Hematopoietic multipotent progenitor cell treated with erythropoietin and hydrocortisone succinate and interleukin-3 and kit ligand, for 8 days (in vitro differentiated cells): ENCODE measurements at places on chromosomes 7 and 10.

DNA sequence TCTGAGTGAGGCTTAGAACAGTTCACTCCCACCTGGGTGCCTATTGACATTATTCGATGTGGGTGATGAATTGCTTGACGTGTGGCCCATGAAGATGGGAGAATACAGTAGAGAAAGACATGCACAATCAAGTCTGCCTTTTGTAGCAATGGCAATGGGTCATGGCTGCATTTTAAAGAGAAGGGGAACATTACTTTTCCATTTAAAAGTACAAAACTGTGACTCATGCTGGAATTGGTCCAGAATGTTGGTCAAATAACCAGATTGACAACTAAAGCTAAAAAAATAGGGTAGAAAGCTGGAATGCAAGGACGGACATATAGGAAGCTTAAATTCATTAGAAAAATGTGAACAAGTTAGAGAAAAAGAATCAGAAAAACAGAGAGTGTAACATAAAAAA, 104.1 kb upstream of the SLC25A13 start:
- DNase-seq: no peak

DNA sequence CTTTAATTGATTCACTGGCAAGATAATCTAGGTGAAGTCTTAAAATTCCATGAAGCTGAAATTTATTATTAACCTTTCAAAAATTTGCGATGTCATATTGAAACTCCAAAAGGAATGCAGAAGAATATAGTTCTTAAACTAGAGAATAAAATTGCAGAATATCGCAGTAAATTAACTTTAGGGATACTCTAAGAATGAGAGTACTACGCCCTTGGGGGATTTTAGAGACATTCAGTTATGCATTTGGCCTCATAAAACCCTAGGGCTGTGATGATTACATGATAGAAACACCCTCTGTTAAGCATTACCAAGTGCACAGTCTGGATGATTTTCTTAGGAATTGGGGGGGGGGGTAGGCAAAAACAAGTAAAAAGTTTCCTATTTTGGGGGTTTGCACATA, 3.7 kb downstream of the WNT2 start:
- DNase-seq: no peak

GRCh38 chr10:45470098-45471012, 96.3 kb downstream of the ALOX5 start:
- DNase-seq: peak; percentile 98

- peak; percentile 93 for DNase-seq
Measured at GRCh38 chr10:102449321-102450123, 1.8 kb downstream of the C10orf95 start.

DNA sequence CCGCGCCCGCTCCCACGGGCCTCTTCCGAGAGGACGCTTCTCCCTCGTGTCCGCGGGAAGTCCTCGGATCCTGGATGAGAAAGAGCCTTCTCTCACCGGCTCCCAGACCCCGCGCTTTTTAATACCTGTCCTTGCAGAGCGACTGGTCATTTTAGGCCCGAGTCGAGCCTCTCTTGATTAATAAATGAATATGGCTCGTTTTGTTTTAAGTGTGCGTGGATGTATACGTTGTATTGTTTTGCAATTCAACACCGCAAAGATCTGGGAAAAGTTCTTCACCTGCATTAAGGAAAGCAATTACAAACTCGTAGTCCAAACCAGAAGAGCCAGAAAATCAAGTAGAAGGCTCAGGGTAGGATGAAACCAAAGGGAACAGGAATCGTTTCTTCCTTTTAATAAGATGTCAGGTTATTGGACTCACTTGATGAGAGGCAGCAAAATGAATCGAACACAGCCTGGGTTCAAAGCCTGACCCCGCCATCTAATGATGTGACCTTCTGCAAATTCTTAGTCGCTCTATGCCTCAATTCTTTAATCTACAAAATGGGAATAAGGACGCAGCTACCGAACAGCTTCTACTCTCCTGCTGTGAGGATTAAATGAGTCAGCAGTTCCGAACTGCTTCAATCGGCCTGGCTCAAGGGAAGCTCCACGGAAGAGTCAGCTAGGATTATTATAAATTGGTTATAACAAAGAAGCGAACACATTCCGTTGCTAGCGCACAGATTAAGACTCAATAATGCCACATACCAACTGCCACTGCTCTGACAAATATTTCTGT, 277.8 kb upstream of the NEBL start:
- no peak for DNase-seq

- peak; percentile 3 for DNase-seq
Measured at GRCh38 chr10:132860532-132860931, 74.6 kb upstream of the NKX6-2 start.

- no peak for DNase-seq
Measured at GRCh38 chr10:77864151-77864851, 62.3 kb downstream of the DLG5 start.

DNA sequence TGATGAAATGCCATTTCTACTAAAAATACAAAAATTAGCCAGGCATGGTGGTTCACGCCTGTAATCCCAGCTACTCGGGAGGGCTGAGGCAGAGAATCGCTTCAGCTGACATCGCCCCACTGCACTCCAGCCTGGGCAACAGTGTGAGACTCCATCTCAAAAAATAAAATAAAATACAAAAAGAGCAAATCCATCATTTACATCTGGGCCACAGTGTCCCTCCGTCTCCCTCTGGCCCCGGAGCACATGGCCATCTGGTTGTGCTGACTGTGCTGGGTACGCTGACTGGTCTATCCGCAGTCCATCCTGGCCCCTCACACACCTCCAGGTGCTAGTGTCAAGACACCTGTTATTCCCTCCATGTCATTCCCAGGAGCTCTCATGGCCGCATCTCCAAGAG, 42.1 kb downstream of the KCNH2 start:
- no peak for DNase-seq

- DNase-seq: no peak
Measured at GRCh38 chr10:111107023-111107422, 30.2 kb downstream of the ADRA2A start.

- no peak for DNase-seq
Measured at GRCh38 chr7:24214670-24215069, 69.3 kb upstream of the NPY start.

- DNase-seq: no peak
Measured at GRCh38 chr10:88238615-88238914, 344.6 kb downstream of the RNLS start.

DNA sequence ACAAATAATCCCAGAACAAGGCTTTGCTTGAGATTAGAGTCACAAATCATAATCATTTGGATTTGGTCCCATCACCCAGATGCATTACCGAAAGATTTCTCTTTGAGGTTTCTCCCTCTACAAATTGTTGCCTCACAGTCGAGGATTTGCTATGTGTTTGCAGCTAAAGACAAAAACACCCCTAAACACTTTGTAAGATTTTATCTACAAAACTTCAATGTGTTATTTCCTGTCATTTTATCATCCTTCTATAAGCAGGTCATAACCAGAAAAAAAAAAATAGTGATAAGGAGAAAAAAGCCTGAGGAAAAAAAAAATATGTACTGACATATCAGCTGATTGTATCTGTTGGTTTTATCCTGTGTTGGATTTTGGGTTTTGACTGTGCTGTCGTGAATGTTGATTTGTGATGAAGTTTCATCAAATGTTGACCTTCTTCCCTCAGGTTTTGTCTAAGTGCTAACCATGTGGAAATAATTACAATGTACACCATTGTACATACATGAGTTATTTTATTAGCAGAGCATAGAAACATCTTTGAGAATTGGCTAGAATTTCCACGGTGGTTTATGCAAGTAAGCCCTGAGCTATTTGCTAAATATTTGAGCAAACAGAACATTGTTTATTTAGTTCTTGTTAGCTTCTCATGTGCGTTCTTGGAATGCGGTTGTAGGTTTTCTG, 274.4 kb downstream of the NEBL start:
- no peak for DNase-seq

DNA sequence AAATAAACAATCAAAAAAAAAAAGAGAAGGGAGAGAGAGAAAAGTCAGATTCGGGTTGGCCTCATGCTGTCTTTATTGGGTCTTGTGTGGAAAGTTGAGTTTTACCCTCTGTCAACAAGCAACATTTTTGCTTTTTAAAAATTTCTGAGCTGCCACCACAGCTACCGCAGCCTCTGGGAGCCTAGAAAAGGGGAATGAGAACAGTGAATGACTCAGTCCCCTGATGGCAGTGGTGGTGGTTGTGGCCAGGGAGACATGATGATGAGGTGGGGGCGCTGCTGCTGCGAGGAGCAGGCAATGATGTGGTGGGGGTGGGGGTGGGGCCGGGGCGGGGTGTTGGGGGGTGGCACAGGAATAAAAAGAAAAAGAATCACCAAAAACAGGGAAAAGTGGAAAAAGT, 20.0 kb upstream of the CREB3L2 start:
- DNase-seq: no peak

GRCh38 chr10:102072673-102073527, 7.8 kb downstream of the HPS6 start:
- DNase-seq: peak; percentile 86

DNA sequence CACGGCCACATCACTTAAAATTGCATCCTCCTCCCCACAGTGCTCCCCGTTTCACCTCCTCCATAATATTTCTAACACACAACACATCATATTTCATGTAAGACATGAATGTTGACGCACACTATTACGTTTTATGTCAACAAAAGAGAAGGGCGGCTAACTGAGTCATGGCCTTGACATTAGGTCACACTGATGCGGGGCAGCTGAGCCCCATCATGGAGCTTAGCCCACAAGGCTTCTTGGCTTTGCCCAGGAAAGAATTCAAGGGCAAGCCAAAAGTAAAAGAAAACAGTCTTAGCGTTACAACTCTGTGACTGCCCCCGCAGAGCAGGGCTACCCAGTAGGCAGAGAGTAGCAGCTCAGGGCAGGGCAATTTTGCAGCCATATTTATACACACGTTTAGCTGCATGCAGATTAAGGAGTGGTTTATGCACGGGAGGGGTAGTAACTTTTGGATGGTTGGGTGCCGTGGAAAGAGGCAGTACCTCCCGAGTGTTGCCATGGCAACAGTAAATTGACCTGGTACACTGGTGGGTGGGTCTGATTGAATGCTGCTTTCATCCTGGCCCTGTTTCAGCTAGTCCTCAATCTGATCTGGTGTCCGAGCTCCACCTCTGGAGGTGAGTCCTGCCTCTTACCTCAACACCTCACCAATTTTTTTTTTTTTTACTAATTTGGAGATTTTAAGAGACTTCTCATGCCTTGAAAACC, 156.2 kb upstream of the FRMD4A start:
- no peak for DNase-seq

- no peak for DNase-seq
Measured at GRCh38 chr7:2750004-2750407, 62.0 kb downstream of the AMZ1 start.

GRCh38 chr7:44075296-44076075, 6.8 kb downstream of the POLM start:
- no peak for DNase-seq

DNA sequence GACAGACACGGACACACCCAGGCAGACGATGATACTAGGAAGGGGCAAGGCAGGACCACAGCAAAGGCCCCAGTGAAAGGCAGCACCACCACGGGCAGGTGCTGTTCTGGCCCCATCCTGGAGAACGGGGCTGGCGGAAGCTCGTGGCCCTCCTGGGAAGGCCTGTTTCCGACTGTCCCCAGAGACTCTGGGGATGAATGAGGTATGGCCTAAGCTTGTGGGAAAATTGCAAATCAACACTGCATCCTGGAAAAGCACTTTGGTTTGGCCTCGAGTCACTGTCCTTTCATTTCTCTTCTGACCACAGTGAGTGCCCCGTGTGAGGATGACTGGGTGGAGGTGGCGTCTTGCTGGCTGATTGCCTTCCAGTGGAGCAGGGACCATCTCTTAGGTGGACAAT, 81.6 kb upstream of the ANLN start:
- DNase-seq: no peak

DNA sequence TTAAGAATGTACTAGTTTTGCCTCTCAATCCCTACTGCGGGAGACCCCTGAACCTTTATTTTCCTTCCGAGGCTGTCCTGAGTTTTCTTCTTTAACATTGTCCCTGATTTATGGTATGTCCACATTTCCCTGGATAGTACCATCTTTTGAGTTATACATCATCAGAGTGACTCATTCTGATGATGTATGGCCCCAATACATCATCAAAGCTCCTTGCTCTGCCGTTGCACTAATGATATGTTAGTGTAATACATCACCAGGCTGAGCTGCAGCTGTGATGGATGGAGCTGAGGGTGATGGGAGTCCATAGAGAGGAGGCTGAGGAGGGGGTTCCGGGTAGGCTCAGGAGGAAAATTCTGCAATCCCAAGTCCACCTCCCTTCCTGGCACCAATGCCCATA, 986.5 kb downstream of the KCNMA1 start:
- DNase-seq: no peak

GRCh38 chr10:82190432-82191260, 315.7 kb downstream of the NRG3 start:
- no peak for DNase-seq

DNA sequence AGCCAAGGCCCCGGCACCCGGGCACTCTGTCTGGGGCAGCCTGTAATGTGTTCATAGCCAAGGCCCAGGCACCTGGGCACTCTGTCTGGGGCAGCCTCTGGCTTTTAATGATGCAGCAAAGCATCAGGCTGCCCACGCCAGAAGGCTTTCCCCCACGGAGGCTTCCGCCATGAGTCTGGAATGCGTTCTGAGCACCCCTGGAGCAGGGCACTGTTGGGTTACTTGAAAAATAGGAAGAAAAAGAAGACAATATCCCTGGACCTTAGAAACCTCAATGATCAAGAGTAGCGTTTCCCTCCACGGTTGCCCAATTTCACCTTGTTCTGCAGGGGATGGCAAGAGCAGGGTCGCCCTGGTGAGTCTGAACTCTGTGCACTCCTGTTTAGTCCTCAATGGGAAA, 565.0 kb downstream of the PTPRN2 start:
- DNase-seq: no peak

- no peak for DNase-seq
Measured at GRCh38 chr7:106927536-106927935, 62.5 kb downstream of the PIK3CG start.

DNA sequence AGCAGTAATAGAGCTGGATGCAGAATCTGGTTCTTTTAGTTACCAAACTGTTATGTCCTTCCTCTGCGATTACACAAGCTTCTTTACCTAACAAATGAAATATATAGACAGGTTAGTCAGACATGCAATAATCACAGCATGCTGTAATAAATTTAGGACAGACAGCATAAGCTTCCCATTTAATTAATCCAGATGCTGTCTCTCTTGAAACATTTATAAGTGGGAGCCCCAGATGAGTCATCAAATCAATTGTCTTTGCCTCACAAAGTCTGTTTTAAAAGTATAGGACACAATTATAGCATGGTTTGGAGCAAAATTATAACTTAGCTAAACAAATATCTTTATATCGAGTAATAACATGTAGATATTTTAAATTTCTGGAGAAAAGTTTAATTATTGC, 1.6 kb downstream of the CDNF start:
- no peak for DNase-seq

- DNase-seq: no peak
Measured at GRCh38 chr10:31804352-31804810, 124.2 kb downstream of the ARHGAP12 start.

GRCh38 chr10:17506390-17506789, 52.0 kb upstream of the ST8SIA6 start:
- peak; percentile 87 for DNase-seq
